ENCODE measurements at places on chromosomes 4 and X.

DNA sequence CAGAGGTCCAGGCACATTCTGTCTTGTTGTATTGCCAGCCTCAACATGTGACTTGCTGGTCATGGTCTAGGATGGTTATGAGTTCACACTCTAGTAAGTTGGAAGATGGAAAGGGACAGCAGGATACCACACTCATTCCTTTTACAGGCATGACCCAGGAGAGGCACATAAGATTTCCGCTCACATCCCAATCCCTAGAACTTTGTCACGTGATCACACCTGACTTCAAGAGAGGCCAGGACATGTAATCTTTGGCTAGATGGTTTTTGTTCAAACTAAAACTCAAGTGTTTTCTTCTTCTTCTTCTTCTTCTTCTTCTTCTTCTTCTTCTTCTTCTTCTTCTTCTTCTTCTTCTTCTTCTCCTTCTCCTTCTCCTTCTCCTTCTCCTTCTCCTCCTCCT is 53.4 kb upstream of the ARX start:
- DNase-seq, result no peak

- no peak for DNase-seq
These were observed 25.3 kb upstream of the ZMAT1 start for GRCh38 chrX:101957174-101957573.

GRCh38 chrX:151790481-151791160 is 56.1 kb downstream of the CNGA2 start:
- DNase-seq, result no peak

DNA sequence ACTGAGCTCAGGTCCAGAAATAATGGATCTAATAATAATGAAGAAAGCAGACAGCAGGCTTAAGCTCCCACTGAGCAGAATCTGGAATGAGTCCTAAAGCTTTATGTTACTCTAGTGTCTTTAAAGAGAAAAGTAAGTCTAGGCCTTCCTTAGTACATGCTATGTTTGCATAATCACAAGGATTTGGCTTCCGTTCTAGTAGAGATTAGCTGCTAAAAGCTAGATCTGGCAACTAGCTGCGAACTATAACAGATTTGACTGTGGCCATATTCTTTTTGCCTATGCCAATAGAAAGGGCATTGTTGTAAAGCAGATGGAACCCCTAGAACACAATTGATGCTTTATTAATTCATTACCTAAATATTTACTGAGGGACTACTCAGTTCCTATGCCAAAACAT is 19.0 kb downstream of the COX7B2 start:
- no peak for DNase-seq

DNA sequence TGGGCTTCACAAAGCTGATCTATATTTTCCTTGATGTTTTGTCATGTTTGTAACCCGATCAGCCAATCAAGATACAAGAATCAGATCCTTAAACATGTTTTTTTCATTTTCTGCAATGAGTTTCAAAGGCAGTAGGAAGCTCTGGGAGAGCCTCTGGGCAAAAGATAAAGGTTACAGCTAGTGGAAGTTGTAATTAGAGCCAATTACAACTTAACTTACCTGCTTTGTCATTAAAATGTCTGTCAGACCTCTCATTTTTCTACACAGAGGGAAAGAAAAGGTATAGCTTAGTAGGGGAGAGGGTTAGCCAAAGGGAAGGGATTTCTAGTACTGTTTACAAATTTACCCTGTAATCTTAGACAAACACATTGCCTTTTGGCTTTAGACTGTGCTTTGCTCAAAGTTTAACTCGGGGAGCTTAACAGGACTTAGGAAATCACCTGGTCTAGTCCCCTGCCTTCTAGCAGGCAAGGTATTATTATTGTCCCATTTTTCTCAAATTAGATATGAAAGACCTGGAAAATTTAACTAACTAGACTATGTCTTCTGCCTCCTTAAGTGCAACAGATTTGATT is 55.8 kb downstream of the FGF16 start:
- DNase-seq, result no peak
